Activated gamma-delta T cell treated with Interleukin-2 at 50 U/mL for 16 hours (primary cell): ENCODE measurements at places on chromosomes 5 and 9.

GRCh38 chr9:70587201-70587600, 172.7 kb upstream of the KLF9 start:
- no peak for DNase-seq

DNA sequence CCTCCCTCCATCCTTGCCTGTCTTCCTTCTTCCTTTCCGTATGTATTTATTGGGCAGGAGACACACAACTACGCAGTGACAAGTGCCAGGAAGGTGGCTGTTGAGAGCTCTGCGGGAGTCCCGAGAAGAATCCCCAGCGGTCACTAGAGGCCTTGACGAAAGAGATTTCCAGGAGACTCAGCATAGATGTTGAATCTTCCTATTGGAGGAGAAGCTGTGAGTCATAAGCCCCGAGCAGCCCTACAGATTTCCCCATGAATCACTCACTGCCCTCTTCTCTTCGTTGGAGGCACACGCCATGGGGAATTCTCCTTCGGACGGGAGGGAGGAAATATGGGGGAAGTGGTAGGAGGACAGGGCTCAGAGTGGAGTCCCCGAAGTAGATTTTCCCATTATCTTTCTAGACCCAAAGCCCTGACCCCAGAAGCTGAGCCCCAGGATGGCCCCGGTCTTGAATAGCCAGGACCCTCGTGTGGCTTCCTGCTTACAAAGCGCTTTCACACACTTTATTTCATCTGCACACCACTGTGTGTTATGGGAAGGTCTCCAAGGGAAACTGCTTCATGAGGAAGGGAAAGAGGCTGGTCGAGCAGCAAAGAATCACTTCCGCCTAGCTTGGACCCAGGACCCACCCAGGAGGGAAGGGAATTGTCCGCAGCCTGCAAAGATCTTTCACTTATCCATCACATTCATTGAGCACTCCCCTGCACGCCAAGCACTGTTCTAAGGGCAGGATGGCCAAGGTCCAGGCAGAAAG, 12.7 kb downstream of the DUSP1 start:
- DNase-seq: no peak

DNA sequence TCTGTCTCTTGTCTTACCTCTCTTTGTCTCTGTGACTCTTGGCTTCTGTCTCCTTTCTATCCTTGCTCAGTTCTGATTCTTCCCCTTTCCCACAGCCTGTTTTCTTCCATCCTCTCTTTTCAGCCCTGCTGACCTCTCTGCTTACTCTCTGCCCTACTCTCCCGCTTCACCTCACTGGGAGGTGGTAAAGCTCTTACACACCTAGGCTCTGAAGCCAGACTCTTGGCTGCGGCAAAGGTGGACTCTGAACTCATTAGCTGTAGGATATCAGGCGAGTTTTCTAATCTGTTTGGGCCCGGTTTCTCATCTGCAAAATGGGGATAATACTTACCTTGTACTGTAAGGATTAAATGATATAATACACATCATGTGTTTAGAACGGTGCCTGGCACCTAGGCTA, 11.1 kb downstream of the PCDH1 start:
- DNase-seq: no peak

DNA sequence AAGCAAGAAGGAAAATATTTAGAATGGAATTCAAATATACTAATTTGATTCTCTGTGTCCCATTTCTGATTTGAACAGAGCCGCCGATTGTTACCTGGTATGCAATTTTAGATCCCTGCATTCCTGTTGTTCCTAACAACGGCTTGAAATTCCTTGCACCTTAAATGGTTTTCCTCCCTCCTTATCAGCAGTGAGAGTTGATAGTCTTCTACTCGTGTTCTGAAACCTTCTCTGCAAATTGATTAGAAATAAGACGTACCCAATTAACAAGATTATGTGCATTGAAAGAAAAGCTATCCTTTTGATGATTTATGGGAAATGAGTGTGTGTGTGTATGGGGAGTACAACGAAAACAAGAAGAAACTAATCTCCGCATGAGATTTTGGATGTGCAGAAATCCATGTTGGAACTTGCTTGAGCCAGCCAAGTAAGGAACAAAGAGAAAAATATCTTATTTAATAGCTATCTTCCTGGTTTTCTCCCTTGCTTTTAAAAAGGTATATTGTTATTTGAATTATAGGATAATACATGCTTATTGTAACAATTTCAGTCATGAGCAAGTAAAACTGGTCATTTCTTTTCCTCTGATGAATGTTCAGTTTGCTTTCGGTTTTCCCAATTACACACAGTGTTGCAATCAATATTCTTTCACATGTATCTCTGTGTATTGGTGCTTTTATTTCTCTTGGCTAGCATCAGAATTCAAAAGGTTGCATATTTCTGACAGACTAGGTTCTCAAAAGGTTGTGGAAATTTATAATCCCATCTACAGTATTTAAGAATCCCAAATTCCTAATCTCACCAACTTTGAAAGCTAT, 211.1 kb upstream of the ACTBL2 start:
- no peak for DNase-seq

DNA sequence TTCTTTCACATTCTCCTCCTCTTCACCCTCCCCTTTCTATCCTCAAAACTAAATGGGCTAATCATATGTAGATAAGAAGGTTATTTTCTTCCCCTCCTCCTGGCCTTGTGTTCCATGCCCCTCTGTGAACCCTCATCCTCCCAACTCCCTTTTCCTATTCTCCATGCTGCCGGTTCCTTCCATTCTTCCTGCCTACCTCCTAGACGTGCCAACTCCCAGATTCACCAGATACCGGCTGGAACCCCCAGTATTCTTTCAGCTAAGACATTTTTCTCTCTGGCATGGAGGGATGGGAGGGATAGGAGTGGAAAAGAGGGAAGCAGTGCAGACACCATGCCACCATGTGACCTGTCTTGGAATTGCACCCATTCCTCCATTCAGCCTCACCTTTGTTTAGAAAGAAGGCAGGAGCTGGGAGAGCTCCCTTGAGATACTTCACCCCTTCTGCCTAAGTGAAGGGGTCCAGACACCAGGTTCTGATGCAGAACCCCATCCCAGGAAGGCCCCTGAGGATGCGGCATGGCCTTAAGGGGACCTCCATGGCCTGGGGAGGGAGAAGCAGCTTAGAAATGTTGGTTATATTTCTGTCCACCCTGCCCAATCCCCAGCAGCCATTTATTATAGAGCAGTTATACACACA, 4.8 kb downstream of the DNAJB5 start:
- no peak for DNase-seq

- DNase-seq: no peak
Observed at GRCh38 chr9:7906783-7907550, 107.4 kb upstream of the DMAC1 start.

- DNase-seq: no peak
Observed at GRCh38 chr9:136527721-136528710, 17.8 kb downstream of the NOTCH1 start.

GRCh38 chr5:1033606-1034420, 25.2 kb downstream of the NKD2 start:
- no peak for DNase-seq

GRCh38 chr9:113599646-113600022, 136.1 kb downstream of the RGS3 start:
- DNase-seq: no peak

DNA sequence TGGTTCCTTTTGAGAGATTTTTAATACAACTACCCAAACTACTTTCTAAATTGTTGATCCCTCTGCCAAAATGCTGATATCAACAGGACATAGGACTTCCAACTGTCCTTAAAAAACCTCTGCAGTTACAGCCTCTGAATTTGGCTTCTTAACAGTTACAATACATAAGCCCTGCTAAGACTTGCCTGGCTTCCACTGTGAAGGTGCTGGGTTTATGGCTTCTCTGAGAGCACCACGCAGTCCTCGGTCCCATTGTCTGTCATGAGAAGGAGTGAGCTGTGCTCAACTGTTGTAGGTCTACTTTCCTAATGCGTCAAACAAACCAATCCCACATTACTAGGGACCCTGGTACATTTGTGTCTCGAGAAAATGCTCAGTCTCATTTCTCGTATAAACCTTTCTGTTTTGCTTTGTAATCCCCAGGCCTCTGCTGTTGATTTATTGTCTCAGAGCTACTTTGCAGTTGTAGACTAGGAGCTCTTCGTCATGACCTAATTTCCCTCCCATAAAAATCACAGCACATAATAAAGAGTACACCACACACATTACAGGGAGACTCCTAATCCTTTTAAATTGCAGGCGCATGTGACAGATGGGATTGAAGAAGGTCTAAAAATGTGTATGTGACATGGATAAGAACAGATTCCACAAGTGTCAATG, 274.9 kb downstream of the NR3C1 start:
- DNase-seq: no peak

GRCh38 chr5:157259699-157260098, 6.2 kb upstream of the CYFIP2 start:
- DNase-seq: no peak

- DNase-seq: no peak
Observed at GRCh38 chr5:135010502-135011354, 23.3 kb downstream of the PITX1 start.

DNA sequence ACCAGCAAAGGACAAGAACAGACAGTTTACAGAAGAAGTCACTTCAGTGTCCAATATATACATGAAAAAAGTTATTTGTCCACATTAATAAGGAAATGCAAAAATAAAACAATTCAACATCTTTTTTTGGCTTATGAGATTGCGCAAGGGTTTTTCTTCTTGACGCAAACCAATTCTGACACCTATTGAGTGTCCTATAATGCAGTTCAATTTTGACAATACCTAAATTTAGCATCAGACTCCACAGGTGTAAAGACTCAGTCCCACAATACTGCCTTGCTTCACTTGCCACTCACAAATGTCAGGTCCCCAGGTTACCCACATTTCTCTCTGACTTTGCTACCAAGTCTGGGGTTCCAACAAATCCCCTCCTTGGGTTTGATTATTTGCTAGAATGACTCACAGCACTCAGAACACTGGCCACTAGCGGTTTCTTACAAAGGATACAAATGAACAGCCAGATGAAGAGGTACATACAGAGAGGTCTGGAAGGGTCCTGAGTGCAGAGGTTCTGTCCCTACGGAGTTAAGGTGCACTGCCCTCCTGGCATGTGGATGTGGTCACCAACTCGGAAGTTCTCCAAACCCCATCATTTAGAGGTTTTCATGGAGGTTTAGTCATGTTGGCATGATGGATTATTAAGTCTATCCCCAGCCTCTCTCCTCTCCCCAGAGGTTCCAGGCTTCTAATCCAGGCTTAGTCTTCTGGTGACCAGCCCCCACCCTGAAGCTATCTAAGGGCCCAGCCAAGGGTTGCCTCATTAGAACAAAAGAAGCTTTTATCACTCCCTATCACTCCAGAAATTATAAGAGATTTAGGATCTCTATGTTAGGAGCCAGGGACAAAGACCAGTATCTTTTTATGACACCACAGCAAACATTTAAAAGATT, 27.0 kb upstream of the SLC22A5 start:
- no peak for DNase-seq

DNA sequence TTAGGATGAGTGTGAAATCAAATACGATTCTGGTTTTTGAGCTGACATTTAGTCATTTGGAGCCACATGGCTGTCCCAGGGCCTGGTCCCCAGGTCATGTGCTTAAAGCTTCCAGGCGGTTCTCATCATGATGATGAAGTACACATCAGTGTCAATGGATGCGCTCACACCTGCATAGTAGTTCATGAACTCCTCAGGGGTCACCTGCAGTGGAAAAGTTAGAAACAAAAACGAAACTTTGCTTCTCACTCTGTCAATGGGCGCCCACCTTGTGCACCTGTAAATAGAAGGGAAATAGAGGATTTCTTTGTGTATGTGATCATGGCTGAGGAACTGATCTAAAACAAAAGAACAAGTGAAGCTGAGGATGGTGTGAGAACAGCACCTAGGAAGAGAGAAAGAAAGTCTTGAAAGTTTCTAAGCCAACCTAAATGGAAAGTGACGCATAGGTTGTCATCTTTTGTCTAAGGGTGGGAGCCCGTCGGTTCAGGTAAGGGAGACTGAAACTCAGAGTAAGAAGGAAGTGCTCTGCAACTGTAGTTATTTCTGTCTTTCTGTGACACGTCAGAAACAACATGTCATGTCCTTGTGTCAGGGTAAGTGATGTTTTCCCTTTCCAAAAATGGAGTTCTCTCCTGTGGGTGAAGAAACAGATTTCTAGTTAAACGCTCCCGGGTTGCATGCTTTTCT, 33.8 kb downstream of the CAPSL start:
- DNase-seq: no peak

DNA sequence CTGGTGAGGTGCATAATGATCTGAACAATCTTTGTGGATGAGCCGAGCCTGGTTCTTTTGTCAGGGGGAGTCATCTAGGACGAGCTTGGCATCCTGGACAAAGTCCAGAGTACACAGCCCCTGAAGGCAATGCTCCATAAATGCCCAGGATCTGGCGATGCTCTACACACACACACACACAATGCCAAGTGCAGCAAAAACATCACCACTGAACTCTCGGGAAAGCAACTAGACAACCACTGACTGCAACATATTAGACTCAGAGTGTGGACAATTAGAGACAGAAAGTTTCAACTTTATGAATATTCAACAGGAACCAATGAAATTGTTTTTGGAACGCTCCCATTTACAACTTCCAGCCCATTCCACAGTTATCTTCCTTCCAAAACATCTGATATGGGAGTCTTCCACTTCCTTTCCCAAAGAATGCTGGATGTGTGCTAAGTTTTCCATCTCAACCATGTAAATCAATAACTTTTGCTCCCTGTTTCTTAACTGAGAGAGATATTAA, 227.6 kb upstream of the ANKRD55 start:
- DNase-seq: no peak

GRCh38 chr9:93059011-93059714, 662 bp downstream of the SUSD3 start:
- no peak for DNase-seq

DNA sequence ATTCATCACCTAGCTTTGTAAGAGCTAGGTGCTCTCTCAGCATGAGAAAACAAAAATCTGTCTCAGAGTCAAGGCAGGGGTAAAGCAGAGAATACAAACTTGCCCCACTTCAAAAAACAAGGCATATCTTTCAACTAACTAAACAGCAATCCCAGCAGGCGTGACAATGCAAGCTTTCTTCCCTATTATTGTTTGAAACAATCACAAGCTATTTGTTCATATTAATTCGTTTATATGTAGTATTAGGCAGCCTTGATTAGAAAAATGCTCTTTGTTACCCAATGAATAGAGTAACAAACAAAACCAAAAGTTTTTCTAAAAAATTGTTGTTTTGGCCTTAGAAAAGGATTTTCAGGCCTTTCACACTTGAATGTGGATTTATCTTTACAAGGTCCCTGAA, 71.1 kb downstream of the LPAR1 start:
- no peak for DNase-seq
